CD4-positive, alpha-beta memory T cell (primary cell): ENCODE measurements at places on chromosomes 16 and 17. TPM values are rescaled to one million over a fixed set of nuclear protein-coding genes. Genes with fewer than 3 reads are reported as not detected.

Gene TMEM100
- not detected for total RNA-seq

Gene CYBA
- total RNA-seq: 383 TPM

Gene CES4A
- 19.8 TPM for total RNA-seq

Gene CDH16
- total RNA-seq: not detected
